ENCODE measurements at places on chromosomes 4 and X. TPM values are rescaled to one million over a fixed set of nuclear protein-coding genes. Genes with fewer than 3 reads are reported as not detected.
A peak's percentile ranks its signal among the peaks of the same experiment; 100 is the strongest.

- no peak overlapping the region for H3K27ac ChIP-seq
- no peaks in the 10 kb centered on the region for H3K27me3 ChIP-seq
- no peak for DNase-seq
- H3K4me3 ChIP-seq = no peak overlapping the region
These were observed 8.3 kb upstream of the MAP7D3 start for GRCh38 chrX:136259543-136259942.

Gene FTHL17
- not detected for total RNA-seq

Gene CFP
- total RNA-seq = 3.4 TPM

- H3K4me1 ChIP-seq = peaks cover 34% of the 10 kb centered on the region
- peak overlapping the region; percentile 7 for H3K4me3 ChIP-seq
- H3K36me3 ChIP-seq = peaks cover 8% of the 10 kb centered on the region
These were observed 2.7 kb downstream of the SLC7A11 start for GRCh38 chr4:138239491-138239890.

DNA sequence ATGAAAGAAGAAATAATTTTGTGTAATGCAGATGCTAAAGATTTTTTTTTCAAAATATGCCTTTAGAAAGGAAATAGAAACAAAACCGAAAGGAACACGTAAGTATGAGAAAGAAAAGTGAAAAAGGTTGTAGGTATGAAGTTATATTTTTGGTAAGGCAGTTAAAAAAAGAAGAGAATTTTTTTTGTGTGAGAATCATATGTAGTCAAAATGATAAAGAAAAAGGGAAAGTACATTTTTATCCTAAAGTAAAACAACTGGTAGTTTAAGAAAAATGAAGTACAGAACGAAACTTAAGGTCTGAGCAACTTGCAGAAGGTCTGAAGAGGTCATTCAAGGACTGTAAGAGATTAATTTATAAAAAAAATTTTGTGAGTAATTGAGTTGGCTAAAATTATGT, 164.0 kb upstream of the TRAM1L1 start:
- no peaks in the 10 kb centered on the region for H3K27me3 ChIP-seq
- H3K27ac ChIP-seq = no peak overlapping the region
- peaks cover 15% of the 10 kb centered on the region for H3K4me1 ChIP-seq
- peaks cover 43% of the 10 kb centered on the region for H3K36me3 ChIP-seq

Gene HSFX3
- not detected for total RNA-seq

Gene TRMT44
- total RNA-seq = 28.4 TPM

DNA sequence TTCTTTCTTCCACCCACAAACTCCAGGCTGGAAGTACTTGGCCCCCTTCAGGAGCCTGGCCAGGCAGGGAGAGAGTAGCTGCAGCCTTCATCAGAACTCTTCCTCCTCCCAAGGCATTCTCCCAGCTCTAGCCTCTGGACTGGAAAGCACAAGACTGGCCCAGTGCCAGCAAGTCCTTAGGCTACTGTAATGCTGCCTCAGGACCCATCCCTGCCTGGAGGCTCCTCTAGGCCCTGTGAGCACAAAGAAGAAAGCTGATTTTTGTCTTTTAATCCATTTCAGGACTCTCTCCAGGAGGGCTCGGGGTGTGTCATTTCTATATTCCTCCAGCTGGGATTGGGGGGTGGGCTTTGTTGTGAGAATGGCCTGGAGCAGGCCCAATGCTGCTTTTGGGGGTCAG, 10.8 kb downstream of the AWAT2 start:
- DNase-seq = no peak
- H3K4me1 ChIP-seq = peaks cover 4% of the 10 kb centered on the region
- no peak overlapping the region for H3K4me3 ChIP-seq
- no peaks in the 10 kb centered on the region for H3K27me3 ChIP-seq

Gene SORCS2
- 5.5 TPM for total RNA-seq

DNA sequence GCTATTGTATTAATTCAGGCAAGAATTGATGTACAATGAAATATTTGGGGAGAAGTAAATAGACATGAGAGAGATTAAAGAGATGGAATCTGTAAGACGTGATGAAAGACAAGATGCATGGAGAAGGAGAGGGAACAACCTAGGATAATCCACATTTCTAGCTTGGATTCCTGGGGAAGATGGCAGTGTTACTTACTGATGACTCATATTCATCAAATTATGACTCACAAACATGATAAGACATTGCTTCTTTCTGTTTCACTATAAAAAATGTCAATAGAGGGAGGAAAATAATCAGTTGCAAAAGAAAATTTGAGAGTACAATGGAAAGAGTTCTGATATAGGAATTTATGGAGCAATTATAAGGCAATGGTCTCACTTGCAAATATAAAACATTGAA, 104.1 kb upstream of the BMP3 start:
- no peak for DNase-seq
- peaks cover 6% of the 10 kb centered on the region for H3K27me3 ChIP-seq
- H3K4me1 ChIP-seq = no peaks in the 10 kb centered on the region
- H3K27ac ChIP-seq = no peak overlapping the region

GRCh38 chr4:24729119-24729730, 66.1 kb upstream of the SOD3 start:
- DNase-seq = no peak
- no peaks in the 10 kb centered on the region for H3K27me3 ChIP-seq
- no peak overlapping the region for H3K27ac ChIP-seq
- H3K4me3 ChIP-seq = no peak overlapping the region

Gene BMP3
- 0.55 TPM for total RNA-seq

Gene GK2
- not detected for total RNA-seq

Gene UCHL1
- total RNA-seq = 488 TPM

DNA sequence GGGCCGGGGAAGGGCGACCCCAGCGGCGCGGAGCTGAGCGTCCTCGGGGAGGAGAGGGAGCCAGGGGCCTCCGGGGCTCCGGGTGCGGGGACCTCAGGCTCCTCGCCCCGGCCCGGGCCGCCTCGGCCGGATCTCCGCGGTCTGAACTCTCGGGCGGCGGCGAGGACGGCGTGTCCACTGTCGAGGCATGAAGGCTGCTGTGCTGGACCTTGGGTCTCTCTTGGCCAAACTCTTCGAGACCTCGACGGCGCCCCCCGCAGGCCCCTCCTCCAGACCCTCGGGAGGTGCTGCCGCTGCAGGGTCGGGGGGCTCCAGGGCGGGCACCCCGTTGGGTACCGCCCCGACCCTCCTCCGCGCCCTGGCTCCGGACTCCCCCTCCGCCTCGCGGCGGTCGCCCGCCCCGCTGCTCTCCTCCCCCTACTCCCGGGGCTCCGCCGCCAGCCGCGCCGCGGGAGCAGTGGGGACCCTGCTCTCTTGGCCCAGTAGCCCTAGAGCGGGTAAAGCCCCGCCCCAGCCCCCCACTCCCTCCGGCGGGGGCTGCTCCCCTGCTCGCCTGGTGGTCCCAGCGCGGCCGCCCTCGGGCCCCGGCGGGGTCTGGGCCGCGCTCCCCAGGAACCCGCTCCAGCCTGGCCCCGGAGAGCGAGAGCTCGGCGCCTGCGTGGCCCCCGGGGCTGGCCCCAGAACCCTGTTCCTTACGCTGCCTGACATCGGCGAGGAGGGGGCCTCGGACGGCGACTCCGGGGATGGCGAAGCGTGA, 564 bp downstream of the FAM149A start:
- peak overlapping the region; percentile 80 for H3K4me3 ChIP-seq
- peaks cover 42% of the 10 kb centered on the region for H3K27me3 ChIP-seq
- H3K4me1 ChIP-seq = peaks cover 36% of the 10 kb centered on the region
- H3K27ac ChIP-seq = no peak overlapping the region
- peak; percentile 52 for DNase-seq
- H3K36me3 ChIP-seq = peaks cover 5% of the 10 kb centered on the region

DNA sequence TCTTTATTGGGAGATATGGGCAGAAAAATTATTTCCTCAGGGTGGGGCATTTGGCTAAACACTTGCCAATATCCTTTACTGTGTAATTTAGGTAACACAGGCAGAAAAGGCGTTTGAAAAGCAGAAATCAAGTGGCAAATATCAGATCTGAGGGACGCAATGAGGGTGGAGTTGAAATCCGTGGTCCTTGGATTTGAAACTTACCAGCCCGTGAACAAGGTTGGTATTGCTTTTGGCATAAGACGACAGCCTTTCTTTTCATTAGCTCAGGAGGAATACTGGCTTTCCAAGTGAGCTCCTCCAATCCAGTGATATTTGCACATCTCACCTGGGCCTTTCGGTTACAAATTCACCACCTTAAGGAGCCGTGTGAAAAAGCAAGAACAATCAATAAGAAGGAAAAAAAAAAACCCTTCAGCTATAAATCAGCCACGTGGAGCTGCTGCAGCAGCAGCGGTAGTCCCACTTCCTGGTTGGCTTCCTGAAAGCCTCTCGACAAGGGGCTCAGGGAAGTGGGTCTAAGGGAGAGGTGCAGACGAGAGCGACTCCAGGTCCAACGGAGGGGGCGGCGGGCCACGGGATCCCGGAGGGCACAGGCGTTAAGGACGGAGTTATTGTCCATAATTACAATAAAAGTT, 734 bp upstream of the GALNT7 start:
- peak; percentile 49 for DNase-seq
- H3K4me1 ChIP-seq = peaks cover 43% of the 10 kb centered on the region
- H3K27ac ChIP-seq = peak overlapping the region; percentile 98
- H3K27me3 ChIP-seq = no peaks in the 10 kb centered on the region
- peaks cover 23% of the 10 kb centered on the region for H3K36me3 ChIP-seq
- peak overlapping the region; percentile 88 for H3K4me3 ChIP-seq

DNA sequence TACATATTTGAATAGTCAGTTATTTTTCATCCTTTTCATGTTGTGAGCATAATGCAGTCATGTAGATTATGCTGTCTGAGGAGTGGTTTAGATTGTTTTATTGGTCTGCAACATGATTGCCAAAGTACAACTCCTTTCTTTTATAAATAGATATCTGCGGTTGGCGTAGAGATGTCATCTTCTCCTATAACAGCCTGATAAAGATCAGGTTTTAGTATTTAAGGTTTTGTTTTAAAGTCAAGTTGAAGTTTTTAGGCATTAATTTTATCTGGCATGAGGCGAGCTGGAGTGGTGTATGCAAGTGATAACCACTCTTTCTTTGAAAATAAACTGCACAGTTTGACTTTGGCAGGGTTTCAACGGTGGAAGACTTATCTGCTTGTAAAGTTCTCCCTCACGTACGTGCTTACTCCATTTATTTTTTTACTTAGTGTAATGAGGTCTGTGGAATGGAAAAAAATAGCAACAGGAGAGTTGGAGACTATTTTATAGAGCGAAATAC, 126.3 kb downstream of the FBXO8 start:
- DNase-seq = no peak
- H3K27me3 ChIP-seq = no peaks in the 10 kb centered on the region
- no peak overlapping the region for H3K4me3 ChIP-seq
- peaks cover 3% of the 10 kb centered on the region for H3K4me1 ChIP-seq

GRCh38 chrX:68084765-68085164, 348.5 kb downstream of the OPHN1 start:
- H3K27ac ChIP-seq = no peak overlapping the region
- no peaks in the 10 kb centered on the region for H3K27me3 ChIP-seq
- DNase-seq = no peak

Gene FSTL5
- total RNA-seq = 0.55 TPM

Gene TMEM31
- 0.27 TPM for total RNA-seq

DNA sequence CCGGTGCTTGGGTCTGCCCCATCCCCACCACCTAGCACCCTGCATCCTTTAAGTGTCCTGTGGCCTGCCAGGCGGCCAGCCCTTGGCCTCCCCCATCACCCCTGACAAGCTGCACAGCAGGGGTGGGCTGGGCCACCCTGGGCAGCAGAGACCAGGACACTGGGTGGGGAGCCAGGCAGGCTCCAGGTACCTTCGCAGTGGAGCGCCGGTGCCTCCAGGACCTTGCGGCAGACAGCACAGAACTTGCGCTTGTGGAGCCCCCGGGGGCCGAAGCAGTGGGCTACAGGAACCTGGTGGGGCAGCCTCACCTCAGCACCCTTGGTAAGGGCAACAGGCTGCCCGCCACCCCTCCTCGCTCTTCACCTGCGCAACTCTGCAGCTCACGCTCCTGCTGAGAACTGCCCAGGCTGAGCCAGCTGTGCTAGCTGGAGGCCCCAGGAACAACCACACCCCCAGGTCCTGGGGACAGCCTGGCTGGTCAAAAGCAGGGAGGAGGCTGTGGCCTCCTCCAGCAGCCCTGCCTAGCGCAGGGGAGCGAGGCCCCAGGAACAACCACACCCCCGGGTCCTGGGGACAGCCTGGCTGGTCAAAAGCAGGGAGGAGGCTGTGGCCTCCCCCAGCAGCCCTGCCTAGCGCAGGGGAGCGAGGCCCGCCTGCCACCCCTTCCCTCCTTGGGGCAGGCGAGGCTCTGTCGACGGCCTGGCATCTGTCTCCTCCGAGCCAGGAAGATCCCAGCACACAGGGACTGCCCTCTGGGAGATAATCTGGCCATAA, 4.6 kb downstream of the DGKQ start:
- no peak for DNase-seq
- no peak overlapping the region for H3K4me3 ChIP-seq
- no peaks in the 10 kb centered on the region for H3K36me3 ChIP-seq
- no peak overlapping the region for H3K27ac ChIP-seq
- peaks cover 21% of the 10 kb centered on the region for H3K27me3 ChIP-seq

DNA sequence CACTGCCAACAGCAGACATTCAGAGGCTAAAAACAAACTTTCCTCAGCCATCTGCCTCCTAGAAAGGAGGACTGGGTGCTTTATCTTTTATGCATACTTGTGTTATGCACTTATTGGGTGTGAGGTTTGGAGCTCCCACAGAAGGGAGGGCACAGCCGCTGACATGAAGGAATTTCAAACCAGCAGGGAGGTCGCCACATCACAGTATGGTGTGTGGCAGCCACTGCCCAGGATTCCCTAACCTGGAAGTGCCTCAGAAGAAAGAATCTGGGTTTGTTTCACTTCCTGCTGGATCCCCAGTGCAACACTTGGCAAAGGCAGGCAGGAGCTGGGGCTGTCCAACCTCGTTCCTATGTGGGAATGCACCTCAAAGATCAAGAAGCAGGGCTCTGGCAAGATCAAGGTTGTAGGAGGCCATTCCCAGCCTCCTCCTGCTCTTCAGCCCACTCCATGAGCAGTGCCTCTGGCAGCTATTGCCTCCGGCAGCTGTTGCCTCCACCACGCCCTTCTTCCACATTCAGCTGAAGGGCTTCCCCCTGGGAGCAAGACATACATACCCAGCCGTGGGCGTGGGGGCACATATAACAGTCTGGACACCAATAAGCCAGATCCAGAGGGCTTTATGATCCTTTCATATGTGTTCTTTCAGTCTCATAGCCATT, 109.0 kb upstream of the MAMLD1 start:
- no peak overlapping the region for H3K27ac ChIP-seq
- H3K4me3 ChIP-seq = no peak overlapping the region

Gene IDUA
- total RNA-seq = 8.5 TPM

GRCh38 chr4:90537491-90537890, 410.3 kb downstream of the CCSER1 start:
- H3K36me3 ChIP-seq = no peaks in the 10 kb centered on the region
- H3K4me3 ChIP-seq = peak overlapping the region; percentile 2
- DNase-seq = no peak
- no peaks in the 10 kb centered on the region for H3K27me3 ChIP-seq

GRCh38 chrX:131728295-131729145, 184.6 kb downstream of the OR13H1 start:
- H3K27me3 ChIP-seq = no peaks in the 10 kb centered on the region
- peak; percentile 15 for DNase-seq
- H3K4me1 ChIP-seq = 0 out of 2 replicates have a peak, but pooled peaks cover 2% of the 10 kb centered on the region
- H3K36me3 ChIP-seq = peaks cover 39% of the 10 kb centered on the region

Data from WTC11 (cell line).